Colonic mucosa (tissue), 4 donors: ENCODE measurements at places on chromosomes 4 and X. TPM values are rescaled to one million over a fixed set of nuclear protein-coding genes. Genes with fewer than 3 reads are reported as not detected.
A peak's percentile ranks its signal among the peaks of the same experiment; 100 is the strongest.

- DNase-seq = no peak
These were observed 156.4 kb upstream of the BOD1L1 start for GRCh38 chr4:13783800-13784411.

- DNase-seq = no peak
These were observed 39.1 kb upstream of the TMEM184C start for GRCh38 chr4:147578051-147578476.

DNA sequence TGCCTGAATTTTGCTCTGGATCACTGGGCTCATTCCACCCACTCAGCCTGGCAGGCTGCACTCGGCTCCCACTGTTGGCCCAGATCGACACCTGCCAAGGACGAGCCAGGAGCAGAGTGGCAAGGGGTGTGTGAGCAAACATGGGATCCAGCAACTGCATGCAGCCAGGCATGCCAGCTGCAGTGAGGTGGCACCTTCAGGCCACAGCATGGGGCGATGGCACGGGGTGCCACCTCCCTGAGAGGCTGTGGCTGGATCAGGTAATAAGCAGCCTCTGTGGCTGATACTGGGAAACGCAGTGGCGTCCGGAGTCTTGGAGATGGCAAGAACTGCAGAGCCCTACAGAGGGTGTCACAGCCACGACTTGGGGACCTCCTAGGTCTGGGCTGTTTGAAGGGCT, 244.5 kb upstream of the FSTL5 start:
- peak; percentile 55 for DNase-seq

The GAGE13 gene
- total RNA-seq = not detected

DNA sequence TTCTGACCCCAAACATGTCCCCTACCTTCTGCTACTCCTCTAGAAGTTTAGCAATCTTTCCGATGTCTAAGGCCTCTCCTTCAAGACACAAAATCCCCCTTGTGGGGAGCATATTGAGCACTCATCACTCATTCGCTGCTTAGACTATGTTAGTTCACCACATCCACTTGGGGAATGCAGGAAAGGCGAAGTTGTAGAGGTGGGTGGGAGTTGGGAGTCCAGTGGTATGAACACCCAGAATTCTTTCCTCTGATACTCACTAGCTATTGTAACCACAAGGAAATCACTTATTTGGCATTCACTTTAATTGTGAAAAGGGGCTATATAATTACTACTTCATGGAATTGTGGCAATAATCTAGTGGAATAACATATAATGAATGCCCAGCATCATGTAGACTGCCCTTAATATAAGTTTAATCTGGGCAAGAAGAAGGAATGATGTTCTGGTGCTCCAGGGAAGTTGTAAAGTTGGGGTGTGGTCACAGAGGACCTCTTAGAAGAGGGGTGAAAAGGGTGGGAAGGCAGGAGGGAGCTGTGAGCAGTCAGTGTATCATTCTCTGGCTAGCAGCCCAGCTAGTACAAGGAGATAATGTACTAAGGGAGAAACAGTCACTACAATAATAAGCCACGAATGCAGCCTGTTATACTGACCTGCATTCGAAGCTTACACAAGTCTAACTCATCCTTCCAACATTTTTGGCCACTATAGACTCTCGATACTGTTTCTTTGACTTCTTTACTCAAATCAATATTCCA, 468.2 kb upstream of the DIPK2B start:
- DNase-seq = no peak

DNA sequence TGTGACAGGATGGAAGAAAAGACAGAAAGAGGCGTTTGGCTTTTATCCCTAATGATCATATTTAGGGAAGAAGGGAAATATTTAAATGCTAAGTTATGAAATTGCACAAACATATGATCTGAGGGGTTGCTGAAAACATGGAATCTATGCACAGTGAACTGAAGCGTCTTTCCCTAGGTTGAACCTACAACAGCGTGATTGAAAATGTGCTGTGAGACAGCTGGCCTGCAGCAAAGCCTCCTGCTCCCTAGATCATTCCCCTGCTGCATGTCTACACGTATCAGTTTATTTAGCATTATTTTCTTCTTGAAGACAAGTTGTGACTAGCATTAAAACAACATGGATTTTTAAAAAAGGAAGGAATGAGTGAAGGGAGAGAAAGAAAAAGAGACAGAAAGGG, 272.5 kb upstream of the TRAM1L1 start:
- no peak for DNase-seq

GRCh38 chrX:4043951-4044350, 330.5 kb upstream of the PRKX start:
- peak; percentile 18 for DNase-seq

DNA sequence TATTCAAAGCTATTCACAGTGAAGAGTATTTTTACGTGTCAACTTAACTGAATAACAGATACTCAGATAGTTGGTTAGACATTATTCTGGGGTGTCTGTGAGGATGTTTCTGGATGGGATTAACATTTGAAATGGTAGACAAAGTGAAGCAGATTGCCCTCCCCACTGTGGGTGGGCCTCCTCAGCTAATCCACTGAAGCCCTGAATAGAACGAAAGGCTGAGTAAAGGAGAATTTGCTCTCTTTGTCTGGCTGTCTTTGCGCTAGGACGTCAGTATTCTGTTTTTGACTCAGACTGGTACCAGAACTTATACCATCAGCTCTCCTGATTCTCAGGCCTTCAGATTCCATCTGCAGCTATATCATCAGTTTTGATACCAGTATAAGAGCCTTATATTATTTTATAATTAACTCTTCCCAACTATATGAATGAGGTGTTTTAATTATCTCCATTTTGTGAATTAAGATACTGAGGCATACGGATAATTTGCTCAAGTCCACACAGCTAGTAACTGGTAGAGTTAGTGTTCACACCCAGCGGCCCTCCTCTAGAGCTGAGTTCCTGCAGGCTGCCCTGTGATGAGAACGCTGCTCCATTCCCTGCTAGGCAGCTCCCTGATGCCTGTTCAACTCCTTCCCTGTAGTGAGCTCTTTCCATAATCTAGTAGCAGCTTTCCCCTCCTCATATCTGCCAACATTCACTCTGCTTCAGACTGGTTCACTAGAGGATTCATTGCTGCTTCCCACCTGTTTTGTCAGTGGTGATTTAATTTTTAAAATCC, 87.5 kb downstream of the RBM46 start:
- DNase-seq = no peak

DNA sequence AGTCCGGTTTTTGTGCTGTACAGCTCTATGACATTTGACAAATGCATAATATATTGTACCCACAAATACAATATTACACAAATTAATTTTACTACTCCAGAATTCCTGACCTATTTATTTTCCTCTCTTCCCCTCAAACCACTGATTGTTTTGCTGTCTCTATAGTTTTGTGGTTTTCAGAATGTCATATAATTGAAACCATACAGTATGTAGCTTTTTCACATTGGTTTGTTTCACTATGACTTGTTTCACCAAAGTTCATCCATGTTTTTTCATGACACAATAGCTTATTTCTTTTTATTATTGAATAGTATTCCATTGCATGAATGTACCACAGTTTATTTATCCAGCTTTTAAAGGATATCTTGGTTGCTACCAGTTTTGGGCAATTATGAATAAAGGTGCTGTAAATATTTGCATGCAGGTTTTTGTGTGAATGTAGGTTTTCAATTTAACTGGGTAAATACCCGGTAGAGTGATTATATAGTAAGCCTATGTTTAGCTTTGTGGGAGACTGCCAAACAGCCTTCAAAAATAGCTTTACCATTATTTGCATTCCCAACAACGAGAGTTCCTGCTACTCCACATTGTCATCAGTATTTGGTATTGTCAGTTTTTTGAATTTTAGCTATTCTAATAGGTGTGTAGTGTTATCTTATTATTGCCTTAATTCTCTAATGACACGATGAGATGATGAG, 25.9 kb downstream of the RNF175 start:
- no peak for DNase-seq

The SERTM2 gene
- not detected for total RNA-seq

GRCh38 chr4:26183017-26183416, 137.8 kb upstream of the RBPJ start:
- no peak for DNase-seq

DNA sequence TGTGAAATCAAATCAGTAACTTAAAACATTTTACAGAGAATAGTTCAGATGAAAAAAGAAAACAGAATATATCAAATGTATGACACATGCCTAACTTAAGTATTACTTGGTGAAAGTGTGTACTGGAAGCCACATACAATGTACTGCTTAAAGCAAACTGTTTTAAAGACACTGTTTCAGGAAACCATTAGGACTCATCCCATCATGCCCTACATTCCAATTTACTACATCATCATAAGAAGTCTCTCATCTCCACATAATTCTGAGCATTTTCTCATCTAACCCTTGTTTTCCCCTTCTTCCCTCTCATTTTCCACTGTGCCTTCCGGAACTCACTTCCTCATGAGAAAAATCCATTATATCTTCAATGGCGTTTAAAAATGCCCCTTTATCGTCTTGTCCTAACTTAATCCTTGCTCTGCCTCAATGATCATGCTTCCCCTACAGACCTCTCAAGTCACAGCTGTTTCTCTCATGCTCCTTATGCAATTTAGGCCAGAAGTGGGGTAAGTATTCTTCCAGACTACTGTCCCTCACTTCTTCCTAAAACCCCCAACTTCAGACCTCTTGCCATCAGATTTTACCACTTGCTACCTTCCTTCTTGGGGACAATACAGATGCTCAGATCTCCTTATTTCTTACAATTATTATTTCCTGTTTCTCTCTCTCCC, 26.8 kb upstream of the FGF5 start:
- no peak for DNase-seq

The PGAM4 gene
- total RNA-seq = 0.77 TPM

The PCDH10 gene
- total RNA-seq = 0.37 TPM

GRCh38 chr4:38752941-38753806, 29.6 kb downstream of the TLR10 start:
- DNase-seq = peak; percentile 58

The HHIP gene
- 4.2 TPM for total RNA-seq

- DNase-seq = no peak
These were observed 163.3 kb upstream of the SPRY1 start for GRCh38 chr4:123233136-123233768.

DNA sequence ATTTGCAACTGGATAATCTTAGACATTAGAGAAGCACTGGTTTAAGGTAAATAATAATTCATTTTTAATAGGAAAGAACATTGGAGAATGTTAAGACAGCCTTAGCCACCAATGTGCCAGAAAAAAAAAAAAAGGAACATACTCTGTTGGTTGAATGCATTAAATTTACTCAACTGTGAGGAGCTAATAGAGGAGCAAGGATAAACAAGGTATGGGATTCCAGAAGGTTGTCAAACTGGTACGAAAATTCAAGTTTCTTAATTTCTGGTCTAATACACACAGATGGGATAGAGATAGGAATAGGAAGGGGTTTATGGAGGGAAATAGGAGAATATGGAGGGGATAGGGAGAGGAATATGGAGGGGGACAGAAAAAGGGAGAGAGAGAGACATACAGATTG, 1096.6 kb downstream of the ARAP2 start:
- DNase-seq = no peak

DNA sequence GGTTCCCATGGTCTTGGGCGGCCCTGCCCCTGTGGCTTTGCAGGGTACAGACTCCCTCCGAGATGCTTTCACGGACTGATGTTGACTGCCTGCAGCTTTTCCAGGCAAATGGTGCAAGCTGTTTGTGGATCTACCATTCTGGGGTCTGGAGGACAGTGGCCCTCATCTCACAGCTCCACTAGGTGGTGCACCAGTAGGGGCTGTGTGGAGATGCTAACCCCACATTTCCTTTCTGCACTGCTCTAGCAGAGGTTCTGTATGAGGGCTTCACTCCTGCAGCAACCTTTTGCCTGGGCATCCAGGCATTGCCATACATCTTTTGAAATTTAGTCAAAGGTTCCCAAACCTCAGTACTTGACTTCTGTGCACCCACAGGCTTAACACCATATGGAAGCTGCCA, 176.1 kb downstream of the DCAF12L1 start:
- no peak for DNase-seq

The CYBB gene
- 7.7 TPM for total RNA-seq

The TLR2 gene
- 5.7 TPM for total RNA-seq

GRCh38 chrX:123854329-123854728, 5.5 kb upstream of the XIAP start:
- no peak for DNase-seq

DNA sequence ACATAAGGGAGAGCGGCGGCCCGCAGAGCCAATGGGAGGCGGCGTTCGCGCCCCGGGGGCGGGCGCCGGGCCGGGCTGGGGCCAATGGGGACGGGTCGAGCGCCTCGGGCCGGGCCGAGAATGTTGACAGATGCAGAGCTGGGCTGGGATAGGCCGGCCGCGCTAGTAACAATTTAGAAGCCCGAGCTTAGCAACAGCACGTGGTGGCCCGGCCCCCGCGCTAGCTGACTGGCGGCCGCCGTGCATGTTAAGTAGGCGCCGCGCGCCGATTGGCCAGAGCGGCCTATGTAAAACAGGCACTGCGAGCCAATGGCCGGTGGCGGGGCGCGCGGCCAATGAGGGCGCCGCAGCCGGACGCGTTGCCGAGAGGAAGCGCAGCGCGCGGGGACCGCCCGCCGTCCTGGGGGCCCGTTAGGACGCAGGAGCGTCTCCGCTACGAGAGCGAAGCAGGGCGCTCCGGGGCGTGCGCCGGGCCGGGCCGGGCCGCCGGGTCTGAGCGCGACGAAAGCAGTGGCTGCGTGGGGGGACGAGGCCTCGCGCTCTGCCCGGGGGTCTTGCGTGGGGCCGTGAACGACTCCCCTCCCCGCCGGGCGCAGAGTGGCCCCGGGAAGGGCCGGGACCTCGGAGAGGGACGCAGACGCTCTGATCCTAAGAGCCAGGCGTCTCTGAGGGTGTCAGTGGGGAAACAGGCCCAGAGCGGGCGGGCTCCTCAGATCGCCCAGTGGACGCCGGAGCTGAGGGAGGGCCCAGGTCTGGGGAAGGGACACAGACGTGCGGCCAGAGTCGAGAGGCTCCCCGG, 435 bp upstream of the MXD4 start:
- peak; percentile 98 for DNase-seq

The RBM46 gene
- total RNA-seq = not detected

The GLRA3 gene
- not detected for total RNA-seq
